Temporal lobe (tissue), 4 donors: ENCODE measurements at places on chromosomes 1 and 21. TPM values are rescaled to one million over a fixed set of nuclear protein-coding genes. Genes with fewer than 3 reads are reported as not detected.

Gene FAM72B
- 0.49 TPM for total RNA-seq

Gene AGT
- 6.4 TPM for total RNA-seq

Gene FCRL5
- total RNA-seq = not detected

Gene ARMH1
- 3.2 TPM for total RNA-seq

Gene PKLR
- total RNA-seq = 0.49 TPM

Gene PKP1
- 0.25 TPM for total RNA-seq

Gene C8A
- total RNA-seq = not detected

Gene LRRC39
- 4.4 TPM for total RNA-seq

Gene FLG2
- total RNA-seq = 0.25 TPM

Gene WNT9A
- total RNA-seq = 2.5 TPM

Gene RIMKLA
- total RNA-seq = 20.9 TPM

Gene PPFIA4
- 12.3 TPM for total RNA-seq

Gene CLCA1
- total RNA-seq = not detected

Gene CADM3
- 136 TPM for total RNA-seq

Gene NR5A2
- 0.25 TPM for total RNA-seq

Gene BSDC1
- 55.6 TPM for total RNA-seq

Gene PGLYRP3
- not detected for total RNA-seq
